NCI-H1694 (cell line): ENCODE measurements at places on chromosomes 7 and 10.

DNA sequence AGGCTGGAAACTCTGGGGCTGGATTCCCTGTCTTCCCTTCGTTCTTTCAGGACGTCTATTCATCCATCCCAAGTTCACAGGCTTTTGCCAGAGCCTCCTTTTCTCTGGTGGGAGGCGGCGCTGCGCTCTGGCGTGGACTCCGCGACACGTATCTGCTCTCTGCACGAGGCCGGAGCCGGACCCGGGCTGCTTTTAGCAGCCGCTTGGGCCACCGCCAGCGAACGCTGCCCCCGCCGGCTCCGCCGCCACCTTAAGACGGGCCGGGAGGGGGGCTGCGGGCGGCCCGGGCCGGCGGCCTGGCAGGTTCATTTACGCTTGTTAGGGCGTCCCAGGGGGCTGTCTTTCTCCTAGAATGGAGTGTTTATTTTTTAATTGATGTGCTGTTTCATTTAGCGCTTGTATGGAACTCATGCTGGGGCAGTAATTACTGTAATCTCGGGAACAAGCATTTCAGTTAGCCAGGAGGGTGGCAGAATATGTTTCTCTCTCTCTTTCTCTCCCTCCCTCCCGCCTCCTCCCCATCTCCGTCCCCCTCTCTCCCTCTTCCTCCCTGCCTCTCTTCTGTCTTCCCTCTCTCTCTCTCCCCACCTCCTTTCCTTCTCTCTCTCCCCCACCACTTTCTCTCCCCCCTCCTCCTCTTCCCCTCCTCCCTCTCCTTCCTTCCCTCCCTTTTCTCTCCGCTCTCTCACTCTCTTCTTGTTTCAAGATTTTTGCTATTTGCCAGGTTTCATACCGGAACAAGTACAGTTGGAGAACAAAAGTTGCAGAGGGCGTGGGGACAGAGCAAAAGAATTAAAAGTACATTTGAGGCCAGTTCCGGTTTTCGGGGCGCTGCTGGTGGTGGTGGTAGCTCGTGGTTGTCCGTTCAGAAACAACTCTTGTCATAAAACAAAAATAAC is 1.3 kb upstream of the FZD8 start:
- no peak for DNase-seq

GRCh38 chr7:116653646-116654045 is 18.4 kb upstream of the MET start:
- DNase-seq, result no peak

DNA sequence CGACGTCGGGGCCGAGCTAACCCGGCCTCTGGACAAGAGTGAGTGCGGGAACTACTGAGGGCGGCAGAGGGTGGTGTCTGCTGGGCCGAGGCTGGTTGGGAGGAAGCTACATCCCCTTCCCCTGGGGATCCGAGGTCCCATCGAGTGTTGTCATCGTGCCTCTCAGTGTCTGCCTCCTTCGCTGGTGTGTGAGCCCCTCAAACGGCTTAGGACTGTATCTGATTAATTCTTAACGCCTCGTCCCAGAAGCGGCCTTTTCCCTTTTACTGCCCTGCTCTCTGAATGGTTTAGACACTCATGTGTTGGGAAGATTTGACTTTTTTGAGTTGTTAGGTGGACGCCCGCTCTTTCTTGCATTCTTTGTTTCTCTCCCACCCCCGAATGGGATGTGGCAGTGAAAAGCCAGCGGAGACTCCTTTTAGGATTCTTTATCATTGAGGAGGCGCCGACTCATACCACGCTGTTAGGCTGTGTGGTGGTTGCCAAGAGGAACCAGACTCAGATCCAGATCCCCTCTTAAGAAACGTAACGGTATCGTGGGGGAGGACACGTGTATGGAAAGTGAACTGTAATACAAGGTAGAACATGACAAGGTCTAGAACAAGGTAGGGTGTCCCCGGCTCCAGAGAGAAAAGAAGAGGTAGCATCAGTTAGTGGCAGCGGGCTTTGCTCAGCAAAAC is 631 bp downstream of the SUPV3L1 start:
- no peak for DNase-seq

GRCh38 chr10:47112612-47113011 is 187.4 kb upstream of the GDF10 start:
- no peak for DNase-seq

GRCh38 chr10:67331121-67331910 is 364.7 kb downstream of the CTNNA3 start:
- no peak for DNase-seq

DNA sequence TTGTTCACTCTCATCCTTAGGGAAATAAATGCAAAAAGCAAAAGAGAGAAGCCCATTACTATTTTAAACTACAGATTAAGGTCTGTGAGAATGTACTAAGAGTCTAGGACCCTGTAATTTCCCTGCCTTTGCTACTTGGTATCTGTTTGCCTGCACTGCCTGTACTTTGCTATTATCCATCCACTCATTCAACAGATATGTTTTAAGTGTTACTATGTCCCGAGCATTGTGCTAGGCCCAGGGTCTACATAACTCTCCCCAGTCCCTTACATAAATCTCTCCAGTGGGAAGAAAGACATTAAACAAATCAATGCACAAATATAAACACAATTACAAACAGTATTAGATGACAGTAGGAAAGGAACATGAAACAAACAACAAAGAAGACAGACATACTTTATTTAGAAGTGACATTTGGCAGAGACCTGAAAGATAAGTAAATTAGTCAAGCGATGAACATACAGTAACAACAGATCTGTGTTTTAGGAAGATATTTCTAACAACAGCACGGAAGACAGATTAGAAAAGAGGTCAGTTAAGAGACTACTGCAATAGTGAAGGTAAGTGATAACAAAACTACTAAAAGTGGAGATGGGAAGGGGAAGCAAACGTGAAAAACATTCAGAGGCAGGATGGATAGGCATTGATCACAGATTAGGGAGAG is 30.0 kb downstream of the ZNF800 start:
- DNase-seq, result no peak

DNA sequence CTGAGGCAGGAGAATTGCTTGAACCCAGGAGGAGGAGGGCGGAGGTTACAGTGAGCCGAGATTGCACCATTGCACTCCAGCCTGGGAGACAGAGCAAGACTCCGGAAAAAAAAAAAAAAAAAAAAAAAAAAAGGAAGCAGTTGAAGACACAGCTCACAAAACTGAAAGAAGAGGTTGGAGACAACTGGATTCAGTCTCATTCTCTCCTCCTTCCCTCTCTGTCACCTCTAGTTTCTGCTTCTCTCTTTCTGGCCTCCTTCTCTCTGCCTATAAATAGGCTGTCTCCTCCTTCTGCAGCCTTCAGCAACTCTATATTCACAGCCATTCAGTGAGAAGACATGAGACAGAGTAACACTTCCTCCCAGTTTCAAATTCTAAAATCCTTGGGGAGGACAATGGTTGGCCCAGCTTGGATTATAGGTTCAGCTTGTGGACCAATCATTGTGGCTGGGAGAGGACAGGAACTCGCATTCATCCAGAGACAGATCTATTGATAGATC is 125.6 kb upstream of the HABP2 start:
- DNase-seq, result no peak

GRCh38 chr10:31752170-31752569 is 176.5 kb downstream of the ARHGAP12 start:
- DNase-seq, result no peak

DNA sequence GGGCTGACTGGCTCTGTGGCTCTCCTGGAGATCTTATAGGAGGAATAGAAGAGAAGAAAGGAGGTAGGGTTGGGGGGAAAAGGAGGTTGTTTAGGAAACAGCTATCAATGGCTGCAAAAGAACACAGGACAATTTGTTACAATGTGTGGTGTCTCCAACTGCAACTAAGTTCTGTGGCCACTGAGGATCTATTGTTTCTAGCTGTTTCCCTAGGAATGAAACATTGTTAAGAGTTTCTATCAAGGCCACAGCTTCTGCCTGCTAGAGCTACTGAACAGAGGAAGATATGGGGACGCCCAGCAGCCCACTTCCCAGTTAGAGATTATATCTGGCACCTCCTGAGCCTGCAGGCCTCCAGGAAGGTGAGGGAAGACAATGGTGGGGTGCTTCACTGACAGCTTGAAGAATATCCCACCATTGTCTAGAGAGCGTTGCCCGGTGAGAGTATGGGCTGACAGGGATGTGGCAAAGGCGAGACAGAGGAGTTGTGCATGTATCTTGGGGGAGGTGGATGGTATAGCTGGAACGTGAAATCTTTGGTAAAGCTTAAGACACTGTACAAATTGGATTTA is 4.0 kb downstream of the SCD start:
- no peak for DNase-seq

GRCh38 chr10:76318211-76318610 is 886.8 kb downstream of the LRMDA start:
- no peak for DNase-seq

GRCh38 chr7:116661865-116662264 is 10.1 kb upstream of the MET start:
- DNase-seq, result no peak

GRCh38 chr10:44986670-44987069 is 8.1 kb upstream of the DEPP1 start:
- DNase-seq, result no peak

DNA sequence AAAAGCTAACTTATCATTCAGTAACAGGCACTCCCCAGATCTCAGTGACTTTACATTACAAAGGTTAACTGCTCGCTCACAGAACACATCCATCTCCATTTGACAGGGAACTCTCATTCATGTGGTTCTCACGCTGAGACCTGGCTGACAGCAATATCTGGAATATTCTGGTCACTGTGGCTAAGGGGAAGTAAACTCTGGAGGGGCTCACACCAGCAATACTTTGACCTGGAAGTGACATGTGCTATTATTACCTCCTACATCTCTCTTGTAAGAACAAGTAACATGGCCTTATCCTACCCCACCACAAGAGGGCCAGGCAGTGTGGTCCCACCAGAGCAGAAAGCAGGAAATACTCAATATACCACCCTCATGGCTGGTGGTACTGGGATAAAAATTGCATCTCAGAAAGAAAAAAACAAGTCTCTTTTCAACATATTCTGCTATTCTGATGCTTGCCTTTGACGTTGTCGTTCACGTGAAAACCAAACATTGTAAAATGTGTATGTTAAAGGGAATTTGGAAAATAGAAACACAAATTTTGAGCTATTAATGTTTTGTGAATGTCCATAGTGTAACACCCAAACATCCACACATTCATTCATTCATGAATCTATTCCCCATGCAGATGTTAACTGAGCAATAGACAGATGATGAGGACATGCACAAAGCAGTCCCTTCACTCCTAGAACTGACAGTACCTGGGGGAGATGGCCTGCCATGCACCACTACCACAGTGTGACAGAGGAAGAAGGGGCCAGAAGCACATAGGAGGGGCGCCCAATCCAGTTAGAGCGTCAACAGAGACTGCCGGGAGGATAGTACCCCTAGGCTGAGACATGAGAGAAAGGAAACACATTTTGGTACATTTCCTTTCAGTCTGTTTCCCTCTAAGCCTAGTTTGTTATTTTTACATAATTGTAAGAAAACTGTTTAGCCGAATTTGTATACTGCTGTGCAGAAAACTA is 166.0 kb upstream of the SP4 start:
- DNase-seq, result no peak

DNA sequence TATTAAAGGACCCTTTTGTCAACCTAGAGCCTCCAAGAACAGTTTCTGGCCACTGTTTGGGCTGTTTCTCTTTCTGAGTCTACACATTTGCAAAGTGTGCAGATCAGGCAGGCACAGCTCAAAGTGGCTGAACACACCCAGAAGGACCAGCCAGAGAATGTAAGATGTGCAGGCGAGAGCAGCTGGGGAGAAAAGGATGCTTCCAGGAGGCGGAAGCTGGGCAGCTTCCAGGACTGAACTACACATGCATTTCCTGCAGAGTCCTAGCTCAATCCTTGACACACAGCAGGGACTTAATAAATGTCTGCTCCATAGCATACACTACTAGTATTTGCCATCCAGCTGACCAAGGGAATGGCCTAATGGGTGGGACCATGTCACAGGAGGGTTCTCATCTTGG is 70.9 kb downstream of the CTBP2 start:
- DNase-seq, result no peak

DNA sequence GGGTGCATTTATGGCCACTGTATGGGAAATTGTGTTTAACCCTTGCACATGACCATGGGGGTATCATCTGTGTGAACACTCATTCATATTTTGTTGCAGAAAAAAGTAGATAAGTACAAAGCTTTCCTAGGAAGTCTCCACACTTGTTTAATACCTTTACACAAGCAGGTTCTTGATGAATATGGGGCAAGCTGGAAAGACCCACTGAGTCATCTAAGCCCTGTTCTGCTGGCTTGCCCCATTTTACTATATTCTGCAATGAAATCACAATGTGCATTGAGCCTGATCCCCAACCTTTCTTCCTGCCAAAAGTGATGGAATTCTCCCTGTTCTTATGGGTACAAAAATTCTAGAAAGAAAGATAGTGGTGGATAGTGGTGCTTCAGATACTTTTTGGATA is 99.8 kb downstream of the CCDC71L start:
- DNase-seq, result no peak

DNA sequence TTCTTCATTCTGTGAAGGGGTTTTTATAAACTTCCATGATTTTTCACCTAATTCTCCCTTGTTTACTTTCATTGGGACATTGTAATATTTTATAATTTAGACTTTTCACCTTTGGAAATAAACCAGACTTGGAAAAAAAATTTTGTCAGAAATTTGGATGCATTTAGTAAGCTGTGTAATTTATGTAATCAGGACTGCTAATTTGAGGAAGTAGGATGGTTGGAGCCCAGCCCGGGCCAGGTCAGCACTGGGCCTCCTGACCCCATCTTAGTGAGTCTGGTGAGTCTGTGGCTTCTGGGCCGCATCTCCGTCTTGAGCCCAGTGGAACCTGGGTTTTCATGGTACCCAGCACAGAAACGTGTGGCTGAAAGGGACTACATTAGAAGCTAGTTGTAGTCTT is 27.6 kb upstream of the ZNF32 start:
- no peak for DNase-seq

DNA sequence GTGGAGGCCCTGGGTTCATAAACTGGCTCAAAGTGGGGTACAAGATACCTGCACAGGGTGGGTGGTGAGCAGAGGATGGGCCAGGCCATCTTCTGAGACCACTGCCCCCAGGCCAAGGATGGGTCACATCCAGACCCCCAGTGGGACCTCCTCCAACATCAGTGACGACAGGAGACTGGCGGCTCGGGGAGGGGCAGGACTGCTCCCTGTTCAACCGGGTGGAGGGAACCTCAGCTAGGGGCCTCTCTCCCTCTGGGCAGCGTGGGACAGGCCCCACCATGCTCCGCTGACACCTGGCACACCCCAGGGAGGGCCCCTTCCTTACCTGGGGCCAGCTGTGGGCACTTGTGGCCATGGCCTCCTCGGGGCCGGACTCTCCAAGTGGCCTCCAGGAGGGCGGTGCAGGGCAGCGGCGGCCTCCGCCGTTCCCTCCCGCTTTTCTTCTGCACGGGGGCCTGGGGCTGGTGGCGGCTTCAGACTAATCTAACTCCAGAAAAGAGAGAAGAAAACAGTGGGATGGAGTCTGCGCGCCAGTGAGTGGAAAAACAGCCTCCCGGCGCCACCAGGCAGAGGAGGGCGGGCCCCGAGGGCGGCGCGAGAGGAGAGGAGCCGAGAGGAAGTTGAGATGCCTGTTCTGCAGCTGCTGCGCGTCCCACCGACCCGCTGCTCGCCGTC is at the start of gene CALHM2:
Gene CALHM2, minus strand, starts transcription at position 540 of the 675 bp plus-strand sequence. CDS start 2,429 bp downstream, outside the sequence.
- no peak for DNase-seq

- DNase-seq, result no peak
Measured at GRCh38 chr7:30184791-30185487, 50.2 kb downstream of the MTURN start.

GRCh38 chr10:5894873-5895272 is 4.8 kb downstream of the FBH1 start:
- DNase-seq, result no peak

GRCh38 chr7:77696643-77697534 is 630 bp downstream of the RSBN1L start:
- DNase-seq, result peak; percentile 63

GRCh38 chr7:85695041-85695440 is 508.2 kb upstream of the SEMA3D start:
- no peak for DNase-seq

GRCh38 chr7:17814058-17814457 is 126.2 kb downstream of the SNX13 start:
- DNase-seq, result no peak
